ENCODE measurements at places on chromosomes 11 and 22. TPM values are rescaled to one million over a fixed set of nuclear protein-coding genes. Genes with fewer than 3 reads are reported as not detected.
A peak's percentile ranks its signal among the peaks of the same experiment; 100 is the strongest.

DNA sequence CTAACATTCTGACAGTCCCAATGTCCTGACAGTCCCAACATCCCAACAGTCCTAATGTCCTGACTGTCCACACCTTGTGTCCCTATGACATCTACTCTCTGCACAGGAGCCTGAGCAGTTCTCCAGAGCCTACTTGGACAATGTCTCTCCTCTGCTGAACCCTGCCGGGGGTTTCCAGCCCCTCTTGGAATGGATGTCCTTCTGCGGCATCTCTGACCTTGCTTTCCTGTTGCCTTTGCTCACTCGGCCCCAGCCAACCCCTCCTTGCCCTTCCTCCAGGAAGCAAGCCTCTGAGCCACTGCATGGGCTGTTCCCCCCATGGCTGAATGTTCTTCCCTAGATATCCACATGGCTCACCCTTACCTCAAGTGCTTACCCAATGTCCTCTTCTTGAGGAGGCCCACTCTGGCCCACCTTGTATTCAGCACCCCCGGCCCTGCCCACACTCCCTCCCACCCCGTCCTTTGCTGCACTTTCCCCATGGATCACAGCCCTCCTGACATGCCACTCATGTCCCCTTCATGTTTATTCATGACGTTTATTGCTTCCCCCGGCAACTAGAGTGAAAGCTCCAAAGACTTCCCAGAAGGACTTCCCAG lies 59.5 kb downstream of the DHCR7 start:
- no peak for DNase-seq

DNA sequence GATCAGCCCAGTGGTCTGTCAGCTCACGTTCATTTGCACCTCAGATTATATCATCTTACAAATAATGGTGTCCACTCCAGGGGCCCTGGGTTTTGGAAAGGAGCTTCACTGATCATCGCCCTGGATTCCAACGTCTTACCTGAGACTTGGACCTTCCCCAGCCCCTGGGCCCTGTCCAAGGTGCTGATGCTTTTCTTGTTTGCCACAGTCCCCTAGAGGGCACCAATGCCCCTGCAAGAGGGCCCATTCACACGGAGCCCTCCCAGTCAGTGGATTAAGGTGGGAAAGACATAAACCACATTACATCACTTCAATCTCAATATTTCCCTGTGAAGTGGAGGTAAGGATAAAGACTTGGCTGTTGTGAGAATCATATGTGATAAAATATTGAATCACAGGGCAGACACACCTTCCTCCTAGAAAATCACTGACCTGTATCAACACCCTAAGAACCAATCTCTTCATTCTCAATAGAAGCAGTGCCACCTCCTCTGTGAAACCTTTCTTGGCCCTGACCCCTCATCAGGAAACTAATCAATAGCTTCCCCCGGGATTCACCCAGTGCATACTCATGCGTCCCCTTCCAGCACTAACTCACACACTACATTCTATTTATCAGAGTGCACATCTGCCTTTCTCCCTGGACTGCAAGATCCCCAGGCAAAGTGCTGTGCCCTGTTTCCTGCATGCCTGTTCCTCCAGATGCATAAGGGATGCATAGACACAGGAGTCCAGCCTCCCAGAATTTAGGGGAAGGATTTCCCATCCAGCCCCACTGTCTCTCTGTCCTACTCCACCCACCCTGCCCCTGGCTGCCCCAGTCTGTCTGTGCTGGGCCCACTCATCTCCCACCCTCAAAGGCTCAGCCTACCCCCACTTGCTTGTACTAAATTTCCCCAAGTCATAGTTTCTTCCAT lies 167.0 kb downstream of the BUD13 start:
- peak; percentile 19 for DNase-seq

DNA sequence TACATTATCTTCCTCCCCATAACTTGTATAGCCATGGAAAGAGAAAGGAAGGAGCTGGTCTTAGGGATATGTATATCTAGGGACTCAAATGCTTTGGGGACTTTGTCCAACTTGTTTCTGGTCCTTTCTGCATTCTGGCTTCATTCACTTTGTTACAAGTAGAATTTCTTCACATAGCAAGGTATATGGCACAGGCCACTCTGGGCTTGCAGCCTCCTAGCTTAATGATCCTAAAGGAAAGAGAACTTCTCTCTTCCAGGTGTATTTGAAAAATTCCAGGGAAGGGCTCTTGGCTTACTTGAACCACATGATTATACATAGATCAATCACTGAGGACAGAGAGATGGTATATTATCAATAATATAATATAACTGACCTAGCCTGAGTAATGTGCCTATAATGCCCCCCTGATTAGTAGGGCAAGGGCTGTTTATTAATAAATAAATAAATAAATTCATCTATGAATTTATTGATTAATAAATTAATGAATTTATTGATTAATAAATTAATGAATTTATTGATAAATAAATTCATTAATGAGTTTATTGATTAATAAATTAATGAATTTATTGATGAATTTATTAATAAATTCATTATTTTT lies 48.2 kb upstream of the CEP295 start:
- DNase-seq = no peak

GRCh38 chr11:7759010-7759409 lies 37.7 kb downstream of the OR5P2 start:
- no peak for DNase-seq

DNA sequence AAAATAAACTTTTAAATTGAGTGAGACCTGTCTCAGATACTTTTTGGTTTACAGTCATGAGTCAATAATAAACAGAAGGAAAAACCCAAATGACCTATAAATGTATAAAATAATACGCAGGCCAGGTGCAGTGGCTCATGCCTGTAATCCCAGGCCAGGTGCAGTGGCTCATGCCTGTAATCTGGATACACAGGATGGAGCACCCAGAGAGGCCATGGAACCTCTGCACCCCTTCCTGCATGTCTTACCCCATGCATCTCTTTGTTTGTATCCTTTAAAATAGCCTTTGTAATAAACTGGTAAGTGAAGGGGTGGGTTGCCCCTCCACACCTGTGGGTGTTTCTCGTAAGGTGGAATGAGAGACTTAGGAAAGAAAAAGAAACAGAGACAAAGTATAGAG lies 8.9 kb upstream of the PLAAT4 start:
- DNase-seq = no peak

DNA sequence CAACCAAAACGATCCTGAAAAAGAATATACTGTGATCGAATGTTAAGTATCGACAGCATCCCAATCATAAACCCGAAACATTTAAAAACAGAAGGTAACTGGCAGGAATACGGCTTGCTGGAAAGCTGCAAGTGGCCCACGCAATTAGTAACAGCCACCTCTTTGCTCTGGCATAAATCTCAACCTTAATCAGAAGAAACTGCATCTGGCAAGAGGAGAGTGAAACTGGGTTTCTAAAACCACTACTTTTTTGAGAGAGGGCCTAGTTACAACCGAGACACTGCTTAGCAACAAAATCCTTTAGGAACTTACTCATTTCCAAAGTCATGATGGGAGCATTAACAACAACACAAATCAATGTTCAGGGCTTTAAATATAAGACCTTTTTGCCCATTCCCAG lies 7.9 kb downstream of the NCAPD3 start:
- DNase-seq = no peak

GRCh38 chr22:50292643-50293440 lies 14.6 kb downstream of the PLXNB2 start:
- DNase-seq = no peak

- DNase-seq = no peak
Observed at GRCh38 chr11:44382118-44382517, 72.2 kb upstream of the ALX4 start.

- no peak for DNase-seq
Observed at GRCh38 chr22:28656181-28656580, 23.5 kb downstream of the TTC28 start.

DNA sequence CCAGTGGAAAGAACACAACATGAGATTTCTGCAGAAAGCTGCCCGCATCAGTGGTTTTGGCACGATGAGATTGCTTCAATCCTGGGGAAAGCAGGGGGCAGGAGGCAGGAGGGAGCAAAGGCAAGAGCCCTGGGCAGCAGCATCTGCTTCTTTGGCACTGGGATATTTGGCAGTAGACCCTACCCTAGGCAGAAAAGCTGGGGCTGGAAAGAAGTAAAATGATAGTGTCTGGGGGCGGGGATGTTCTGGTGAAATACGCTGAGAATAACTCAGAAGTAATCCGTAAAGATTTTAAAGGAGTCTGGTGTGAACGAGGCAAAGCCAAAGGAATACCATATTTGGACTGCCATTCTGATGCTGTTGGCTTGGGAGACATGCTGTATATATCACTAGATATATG lies 62.0 kb downstream of the FAM76B start:
- DNase-seq = no peak

GRCh38 chr11:27563201-27563600 lies 56.6 kb upstream of the LIN7C start:
- DNase-seq = no peak

GRCh38 chr11:104372111-104372510 lies 208.2 kb upstream of the PDGFD start:
- DNase-seq = no peak

- no peak for DNase-seq
Observed at GRCh38 chr11:121483805-121484480, 31.2 kb upstream of the SORL1-AS1 start.

- DNase-seq = no peak
Observed at GRCh38 chr22:44307509-44308169, 5.1 kb downstream of the SHISAL1 start.

GRCh38 chr11:129374993-129375750 lies 476 bp upstream of the BARX2 start:
- DNase-seq = peak; percentile 71

DNA sequence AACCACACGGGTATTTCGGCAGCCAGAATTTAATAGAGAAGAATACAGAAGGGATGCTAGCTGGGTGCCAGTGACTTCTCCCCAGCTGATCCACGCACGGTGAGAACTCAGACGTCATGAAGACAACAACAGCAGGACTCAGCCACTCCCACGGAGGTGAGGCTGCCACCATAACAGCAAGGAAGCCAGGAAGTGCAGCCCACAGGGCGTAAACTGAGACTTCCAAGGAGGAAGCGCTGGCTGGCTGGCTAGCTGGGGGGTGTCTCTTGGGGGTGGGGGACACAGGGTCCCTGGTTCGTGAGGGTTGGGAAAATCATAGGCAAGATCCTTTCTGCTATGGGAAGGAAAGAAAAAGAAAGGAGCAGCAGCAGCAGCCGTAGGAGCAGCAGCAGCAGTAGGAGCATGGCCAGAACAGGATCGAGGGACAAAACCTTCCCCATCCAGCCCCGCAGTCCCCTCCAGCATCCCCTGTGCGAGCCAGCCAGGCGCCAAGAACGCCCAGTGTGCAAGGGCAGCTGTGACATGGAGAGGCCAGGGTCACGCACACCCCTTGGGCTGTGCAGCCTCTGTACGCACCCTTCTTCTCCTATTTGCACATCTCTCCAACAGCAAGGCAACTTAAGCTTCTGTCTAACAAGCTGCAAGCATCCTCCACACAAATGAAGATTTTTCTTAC lies 49.6 kb upstream of the SHANK2 start:
- DNase-seq = no peak

GRCh38 chr22:20957683-20958431 lies 9.2 kb upstream of the AIFM3 start:
- peak; percentile 82 for DNase-seq

DNA sequence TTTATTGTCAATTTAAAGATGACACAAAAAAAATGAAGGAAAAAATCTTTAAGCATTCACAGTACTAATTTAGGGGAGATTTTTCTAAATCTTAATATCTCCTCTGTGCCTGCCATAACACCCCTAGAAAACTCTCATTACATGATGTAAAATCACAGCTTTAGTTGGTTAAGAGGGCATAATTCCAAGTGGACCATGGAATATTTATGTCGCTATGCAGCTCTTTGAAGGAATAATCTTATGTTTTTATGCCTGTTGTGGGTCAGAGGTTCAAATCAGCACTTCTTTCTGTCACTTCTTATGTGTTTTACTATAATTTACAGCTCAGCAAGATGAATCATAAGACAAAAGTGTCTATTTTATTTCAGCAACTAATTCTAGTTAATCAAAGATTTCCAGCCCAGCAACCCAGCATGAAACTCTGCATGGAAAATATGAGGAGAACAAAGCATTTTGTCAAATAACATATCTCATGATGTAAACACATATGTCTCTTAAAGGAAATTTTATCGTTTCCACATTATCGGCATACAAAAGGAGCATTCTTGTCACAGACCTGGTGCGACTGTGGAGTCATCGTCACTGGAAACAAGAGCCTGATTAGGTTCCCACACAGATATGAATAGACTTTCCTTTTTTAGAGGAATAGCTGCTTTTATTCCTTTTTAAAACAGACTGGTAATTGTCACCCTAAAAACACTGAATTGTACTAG lies 274.8 kb downstream of the SOX6 start:
- DNase-seq = no peak

- no peak for DNase-seq
Observed at GRCh38 chr11:636511-637332, at the start of gene DRD4. TSS of gene DRD4 (plus strand) at chr11:637269. CDS start at chr11:637305, 36 bp downstream.

DNA sequence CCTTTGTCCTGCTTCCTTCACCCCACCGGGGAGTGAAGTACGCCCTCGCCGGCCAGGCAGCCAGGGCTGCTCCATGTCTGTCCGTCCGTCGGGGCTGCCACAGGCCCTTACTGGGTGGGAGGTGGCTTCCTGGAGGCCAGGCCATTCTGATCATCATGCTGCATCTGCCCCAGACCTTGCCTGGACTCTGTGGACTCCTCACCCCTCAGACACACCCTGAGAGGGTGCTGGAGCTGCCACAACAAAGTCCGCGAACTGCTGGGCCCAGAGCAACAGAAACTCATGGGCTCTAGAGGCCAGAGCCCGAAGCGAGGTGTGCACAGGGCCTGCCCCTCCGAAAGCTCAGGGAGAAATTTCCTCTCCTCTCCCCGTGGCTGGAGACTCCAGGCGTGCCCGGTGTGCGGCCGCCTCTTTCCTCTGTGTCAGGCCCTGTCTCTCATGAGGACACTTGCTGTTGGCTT lies 124.2 kb downstream of the KCNQ1OT1 start:
- DNase-seq = peak; percentile 39

Gene TMEM9B
- 70.2 TPM for total RNA-seq

Gene KCTD14
- 1.2 TPM for total RNA-seq

Gene THAP7
- 35.9 TPM for total RNA-seq

Gene RRP8
- total RNA-seq = 9.7 TPM

Gene NRXN2
- 6.8 TPM for total RNA-seq

Gene PANX3
- total RNA-seq = not detected

Gene FOLR2
- total RNA-seq = 16.1 TPM

Gene NAV2
- total RNA-seq = 9.6 TPM

Measured in transverse colon (tissue), 4 donors.